ENCODE measurements at places on chromosomes 1 and 21.

DNA sequence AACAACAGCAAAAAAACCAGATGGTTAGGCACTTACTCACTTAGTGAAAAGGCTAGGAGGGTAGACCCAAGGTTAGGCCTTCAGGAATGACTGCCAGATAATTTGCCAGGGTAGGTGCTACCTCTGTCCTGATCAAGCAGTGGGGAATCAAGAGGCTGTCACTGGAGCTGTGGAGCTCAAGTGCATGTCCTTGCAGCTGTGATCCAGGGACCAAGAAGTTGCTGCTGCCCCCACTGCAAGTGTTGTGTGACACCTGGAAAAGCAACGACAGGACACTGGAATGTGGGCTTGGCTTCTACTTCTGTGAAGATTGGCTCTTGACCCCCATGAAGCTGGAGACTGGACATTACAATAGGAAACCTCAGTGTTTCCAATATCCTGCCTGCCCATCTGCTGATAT, 72.1 kb downstream of the PEX14 start:
- DNase-seq, result no peak
- no peaks in the 10 kb centered on the region for H3K27me3 ChIP-seq
- no peak overlapping the region for H3K4me3 ChIP-seq
- no peaks in the 10 kb centered on the region for H3K4me1 ChIP-seq
- H3K27ac ChIP-seq, result no peak overlapping the region

DNA sequence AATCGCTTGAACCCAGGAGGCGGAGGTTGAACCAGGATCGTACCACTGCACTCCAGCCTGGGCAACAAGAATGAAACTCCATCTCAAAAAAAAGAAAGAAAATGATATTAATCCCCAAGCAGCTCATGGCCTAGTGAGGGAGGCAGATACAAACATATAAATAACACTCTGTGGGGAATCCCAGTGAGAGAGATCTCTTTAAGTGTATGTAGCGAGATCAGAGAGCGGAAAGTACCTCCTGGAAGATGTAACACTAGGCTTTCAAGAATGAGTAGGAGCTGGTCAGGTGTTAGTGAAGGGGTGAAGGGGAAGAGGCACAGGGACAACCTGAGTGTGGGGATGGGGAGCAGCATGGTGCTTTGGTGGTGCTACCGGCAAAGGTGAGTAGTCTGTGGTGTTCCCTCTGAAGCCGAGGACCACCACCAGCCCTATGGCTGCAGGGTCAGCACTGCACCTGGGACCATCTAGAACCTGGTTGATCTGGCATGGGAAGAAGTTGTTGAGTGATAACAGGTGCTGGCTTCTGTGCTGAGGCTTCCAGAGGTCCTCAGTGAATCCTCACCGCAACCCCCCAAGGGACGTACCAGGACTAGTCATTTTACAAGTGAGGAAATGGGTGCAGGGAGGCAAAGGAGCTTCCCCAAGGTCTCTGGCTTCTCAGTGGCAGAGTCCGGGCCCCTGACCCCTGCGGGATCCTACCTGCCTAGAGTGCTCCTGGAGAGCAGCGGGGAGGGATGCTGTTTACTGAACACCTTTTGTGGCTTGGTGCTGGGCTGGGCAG, 367.6 kb upstream of the VAMP3 start:
- no peak for DNase-seq
- no peak overlapping the region for H3K4me3 ChIP-seq
- H3K4me1 ChIP-seq, result no peaks in the 10 kb centered on the region
- no peaks in the 10 kb centered on the region for H3K27me3 ChIP-seq

GRCh38 chr1:204660509-204660908, 25.0 kb downstream of the LRRN2 start:
- H3K4me3 ChIP-seq, result no peak overlapping the region
- no peaks in the 10 kb centered on the region for H3K36me3 ChIP-seq
- no peak for DNase-seq
- H3K27me3 ChIP-seq, result no peaks in the 10 kb centered on the region
- H3K27ac ChIP-seq, result no peak overlapping the region
- no peaks in the 10 kb centered on the region for H3K4me1 ChIP-seq

DNA sequence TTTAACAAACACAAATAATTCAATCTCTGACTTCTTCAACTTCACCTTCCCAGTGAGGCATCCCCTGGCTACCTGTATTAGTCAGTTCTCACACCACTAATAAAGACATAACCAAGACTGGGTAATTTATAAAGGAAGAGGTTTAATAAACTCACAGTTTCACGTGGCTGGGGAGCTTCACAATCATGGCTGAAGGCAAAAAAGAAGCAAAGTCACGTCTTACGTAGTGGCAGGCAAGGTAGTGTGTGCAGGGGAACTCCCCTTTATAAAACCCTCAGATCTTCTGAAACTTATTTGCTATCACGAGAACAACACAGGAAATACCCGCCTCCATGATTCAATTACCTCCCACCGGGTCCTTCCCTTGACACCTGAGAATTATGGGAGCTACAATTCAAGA, 478.5 kb downstream of the ADGRL2 start:
- H3K36me3 ChIP-seq, result no peaks in the 10 kb centered on the region
- H3K4me1 ChIP-seq, result no peaks in the 10 kb centered on the region
- no peaks in the 10 kb centered on the region for H3K27me3 ChIP-seq
- no peak for DNase-seq
- no peak overlapping the region for H3K27ac ChIP-seq

GRCh38 chr1:155105604-155106011, 22.1 kb upstream of the EFNA1 start:
- no peaks in the 10 kb centered on the region for H3K4me1 ChIP-seq
- no peaks in the 10 kb centered on the region for H3K27me3 ChIP-seq
- H3K4me3 ChIP-seq, result no peak overlapping the region
- DNase-seq, result no peak

GRCh38 chr1:37663426-37664000, 28.8 kb upstream of the CDCA8 start:
- H3K4me1 ChIP-seq, result no peaks in the 10 kb centered on the region
- H3K27me3 ChIP-seq, result no peaks in the 10 kb centered on the region
- DNase-seq, result no peak
- no peaks in the 10 kb centered on the region for H3K36me3 ChIP-seq
- H3K4me3 ChIP-seq, result no peak overlapping the region
